ENCODE measurements at places on chromosomes 2 and 18. TPM values are rescaled to one million over a fixed set of nuclear protein-coding genes. Genes with fewer than 3 reads are reported as not detected.

MGAT5 gene
- total RNA-seq = 66.2 TPM

LIMS4 gene
- not detected for total RNA-seq

NLRC4 gene
- 0.53 TPM for total RNA-seq

AGBL5 gene
- total RNA-seq = 16.5 TPM

CDH2 gene
- total RNA-seq = 0.79 TPM

LINC00305 gene
- not detected for total RNA-seq

CCDC150 gene
- 3.3 TPM for total RNA-seq

RTP5 gene
- not detected for total RNA-seq

MTHFD2 gene
- total RNA-seq = 305 TPM

AOX1 gene
- total RNA-seq = 15.7 TPM

C2orf78 gene
- not detected for total RNA-seq

SMC6 gene
- 20.5 TPM for total RNA-seq

RASGRP3 gene
- 0.79 TPM for total RNA-seq

GPAT2 gene
- 0.26 TPM for total RNA-seq

CPLX4 gene
- total RNA-seq = not detected

TRIP12 gene
- total RNA-seq = 170 TPM

PSTPIP2 gene
- 6.0 TPM for total RNA-seq

APCDD1 gene
- 0.64 TPM for total RNA-seq

GDF7 gene
- total RNA-seq = 0.13 TPM

MAL gene
- 11.0 TPM for total RNA-seq

ABCG8 gene
- under 0.01 TPM for total RNA-seq

LRP1B gene
- under 0.01 TPM for total RNA-seq

FBXO48 gene
- total RNA-seq = 0.26 TPM

RHOB gene
- 65.9 TPM for total RNA-seq

UGT1A8 gene
- under 0.01 TPM for total RNA-seq

SCN3A gene
- total RNA-seq = not detected

ZAP70 gene
- not detected for total RNA-seq

ALPI gene
- not detected for total RNA-seq

C2orf92 gene
- 0.26 TPM for total RNA-seq

IL36A gene
- 6.3 TPM for total RNA-seq

CRYGC gene
- total RNA-seq = not detected

VWA3B gene
- not detected for total RNA-seq

SERPINB4 gene
- total RNA-seq = 15.7 TPM

SLC8A1 gene
- total RNA-seq = 3.7 TPM

MPP4 gene
- total RNA-seq = 0.13 TPM

TMEM214 gene
- 15.8 TPM for total RNA-seq

KIAA2012 gene
- not detected for total RNA-seq

Data from bronchial epithelial cell (primary cell).